ENCODE measurements at places on chromosomes 2 and 18. TPM values are rescaled to one million over a fixed set of nuclear protein-coding genes. Genes with fewer than 3 reads are reported as not detected.

CD8B2 gene
- not detected for total RNA-seq

NCKAP5 gene
- 0.98 TPM for total RNA-seq

PXDN gene
- total RNA-seq, result 342 TPM

C1GALT1C1L gene
- 0.33 TPM for total RNA-seq

MAB21L4 gene
- not detected for total RNA-seq

MEP1B gene
- not detected for total RNA-seq

SYT4 gene
- total RNA-seq, result not detected

ALPP gene
- not detected for total RNA-seq

CTAGE1 gene
- not detected for total RNA-seq

RFTN2 gene
- total RNA-seq, result 0.16 TPM

Measured in mesangial cell (primary cell).